ENCODE measurements at places on chromosomes 7 and 10.

- no peak for DNase-seq
Observed at GRCh38 chr7:88311675-88312036, 5.0 kb upstream of the STEAP4 start.

DNA sequence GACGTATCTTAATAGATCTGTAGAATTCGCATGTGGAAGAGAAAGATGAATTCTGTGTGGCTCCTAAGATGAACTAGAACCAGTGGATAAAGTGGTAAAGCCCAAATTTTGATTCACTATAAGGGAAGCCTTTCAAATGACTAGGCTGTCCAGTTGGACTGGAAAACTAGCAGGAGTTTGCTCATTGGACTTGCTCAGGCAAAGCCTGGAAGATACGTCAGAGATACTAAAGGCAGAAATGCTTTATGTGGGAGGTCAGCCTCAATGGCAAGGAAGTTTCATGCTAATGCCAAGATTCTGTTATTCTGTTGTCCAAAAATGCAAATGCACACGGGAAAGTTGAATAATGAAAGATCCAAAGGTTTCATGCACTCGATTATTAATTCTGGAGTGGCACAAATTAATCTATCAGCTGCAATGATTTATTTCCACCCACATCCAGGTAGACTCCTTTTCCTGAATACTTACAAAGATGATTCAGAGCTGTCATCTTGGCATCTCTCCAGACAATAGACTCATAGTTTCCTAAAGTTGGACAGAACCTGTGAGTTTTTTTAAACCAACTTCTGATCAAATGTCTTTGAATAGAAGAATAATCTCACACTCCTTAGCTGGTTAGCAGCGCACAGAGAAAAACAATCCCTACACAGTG, 20.5 kb upstream of the PPP1R3C start:
- DNase-seq = no peak

- DNase-seq = no peak
Observed at GRCh38 chr10:111973306-111973705, 210.3 kb downstream of the GPAM start.

DNA sequence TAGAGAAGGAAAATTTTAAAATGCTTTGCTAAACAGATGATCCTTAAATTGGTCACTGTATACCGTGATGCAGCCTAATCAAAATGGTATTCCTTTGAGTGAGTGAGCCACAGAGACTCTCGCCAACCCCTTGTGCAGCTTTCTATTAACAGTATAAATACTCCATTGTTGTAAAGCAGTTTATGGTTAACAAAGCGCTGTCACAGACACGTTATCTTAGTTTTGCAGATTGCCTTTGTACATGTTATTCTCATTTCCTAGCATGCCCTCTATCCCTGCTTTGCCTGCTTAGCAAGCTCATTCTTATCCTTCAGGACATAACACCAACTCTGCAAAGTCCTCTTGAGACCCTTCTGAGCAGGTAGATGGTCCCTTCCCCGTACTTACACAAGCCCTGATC, 694.4 kb downstream of the AUTS2 start:
- no peak for DNase-seq

GRCh38 chr7:38027884-38028455, 107.5 kb downstream of the EPDR1 start:
- DNase-seq = no peak

DNA sequence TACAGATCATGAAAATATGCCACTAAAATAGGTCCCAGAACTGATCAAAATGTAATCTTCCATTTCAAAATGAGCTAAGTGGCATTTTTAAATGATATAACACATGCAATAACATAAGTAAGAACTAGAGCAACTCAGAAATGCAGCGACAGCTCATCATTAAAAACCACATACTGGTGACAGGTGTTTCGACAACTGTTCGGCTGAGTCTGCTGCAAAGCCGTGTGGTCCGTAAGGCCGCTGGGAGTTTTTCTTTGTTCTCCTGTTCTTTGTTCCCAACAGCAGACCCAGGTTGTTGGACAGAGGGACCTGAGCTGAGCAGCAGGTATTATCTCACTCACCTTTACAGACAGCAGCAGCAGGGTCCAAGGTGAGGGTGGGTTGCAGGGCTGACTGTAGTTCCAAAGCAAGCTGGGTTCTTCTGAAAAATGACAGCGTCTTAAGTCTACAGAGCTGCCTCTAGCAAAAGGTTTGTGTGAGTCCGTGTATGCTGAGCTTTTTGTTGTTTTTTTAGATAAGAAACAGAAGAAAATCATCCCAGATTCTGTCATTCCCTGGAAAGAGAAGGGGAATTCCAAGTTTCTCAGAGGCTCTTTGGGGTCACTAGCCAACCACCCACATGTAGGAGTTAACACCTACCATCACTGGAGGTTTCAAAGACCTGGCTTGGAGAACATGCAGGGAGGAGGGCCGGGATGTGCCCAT, 45.4 kb upstream of the MACROH2A2 start:
- DNase-seq = no peak

DNA sequence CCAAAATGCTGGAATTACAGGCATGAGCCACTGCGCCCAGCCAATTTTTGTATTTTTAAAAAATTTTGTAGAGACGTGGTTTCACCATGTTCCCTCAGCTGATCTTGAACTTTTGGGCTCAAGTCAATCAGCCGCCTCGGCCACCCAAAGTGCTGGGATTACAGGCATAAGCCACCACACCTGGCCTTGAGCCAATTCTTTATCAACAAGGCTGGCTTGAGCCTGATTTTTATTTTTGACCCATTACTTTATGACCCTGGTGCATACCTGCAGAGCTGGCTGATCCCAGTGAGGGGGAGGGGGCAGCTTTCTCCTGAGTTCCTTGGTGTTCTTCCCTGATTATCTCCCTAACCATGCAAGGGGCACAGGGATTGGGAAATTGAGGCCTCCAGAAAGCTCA, 15.8 kb upstream of the CPA1 start:
- DNase-seq = peak; percentile 23
